CD4-positive, alpha-beta T cell treated with Interleukin-1 beta for 1 hour (primary cell): ENCODE measurements at places on chromosomes 5 and 9.

DNA sequence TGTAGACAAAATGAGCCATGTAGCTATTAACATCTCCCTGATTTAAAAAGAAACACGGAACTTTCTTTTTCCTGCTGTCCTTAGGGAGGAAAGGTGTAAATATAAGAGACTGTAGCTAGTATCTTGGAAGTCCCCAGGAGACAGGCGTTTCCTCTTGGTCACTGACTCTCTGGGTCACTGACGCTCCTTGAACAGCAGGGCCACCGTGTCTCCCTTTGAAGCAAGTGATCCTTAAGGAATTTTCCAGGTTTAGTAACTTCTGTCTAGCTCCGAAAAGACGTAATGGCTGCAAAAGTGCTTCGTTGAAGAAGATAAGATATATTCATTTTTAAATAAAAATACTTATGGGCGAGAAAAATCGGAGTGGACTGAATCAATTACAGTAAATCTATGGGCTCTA lies 745 bp upstream of the CLTA start:
- DNase-seq = no peak

GRCh38 chr9:5633243-5633642 lies 4.3 kb downstream of the RIC1 start:
- DNase-seq = no peak

DNA sequence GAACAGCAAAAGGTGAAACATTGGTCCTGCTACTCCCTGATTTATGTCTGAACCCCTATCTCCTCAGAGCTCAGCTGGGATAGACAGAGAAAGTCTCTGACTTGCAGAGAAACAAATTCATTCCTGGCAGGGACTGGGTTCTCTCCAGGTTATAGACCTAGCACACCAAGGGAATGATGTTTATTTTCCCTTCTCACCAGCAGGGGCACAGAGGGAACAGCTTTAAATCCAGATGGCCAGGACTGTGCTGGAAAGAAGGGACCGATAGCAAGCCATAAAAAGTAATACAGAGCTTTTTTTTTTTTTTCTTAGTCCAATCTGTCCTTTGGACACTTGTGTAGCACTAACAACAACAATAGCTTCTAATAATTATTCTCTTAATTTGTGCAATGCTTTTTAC lies 141.1 kb upstream of the C9orf72 start:
- no peak for DNase-seq

DNA sequence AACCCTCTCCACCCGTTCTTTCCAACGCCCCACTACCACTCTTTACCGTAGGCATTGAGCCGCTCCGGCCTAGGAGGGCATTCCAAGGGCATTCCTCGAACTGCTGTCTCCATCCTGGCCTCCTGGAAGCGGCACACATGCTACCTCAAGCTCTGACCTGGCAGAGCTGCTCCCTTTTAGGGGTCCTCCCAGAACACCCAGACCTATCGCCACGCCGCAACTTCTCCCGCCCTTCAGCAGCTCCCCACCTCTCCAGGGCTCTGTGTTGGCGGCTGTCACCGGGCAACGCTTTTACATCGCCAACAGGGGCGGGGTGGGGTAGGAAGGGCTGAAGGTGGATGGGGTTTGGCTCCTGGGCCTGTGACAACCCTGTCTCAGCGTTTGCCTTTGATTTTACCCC lies 4.6 kb upstream of the MYORG start:
- peak; percentile 15 for DNase-seq

DNA sequence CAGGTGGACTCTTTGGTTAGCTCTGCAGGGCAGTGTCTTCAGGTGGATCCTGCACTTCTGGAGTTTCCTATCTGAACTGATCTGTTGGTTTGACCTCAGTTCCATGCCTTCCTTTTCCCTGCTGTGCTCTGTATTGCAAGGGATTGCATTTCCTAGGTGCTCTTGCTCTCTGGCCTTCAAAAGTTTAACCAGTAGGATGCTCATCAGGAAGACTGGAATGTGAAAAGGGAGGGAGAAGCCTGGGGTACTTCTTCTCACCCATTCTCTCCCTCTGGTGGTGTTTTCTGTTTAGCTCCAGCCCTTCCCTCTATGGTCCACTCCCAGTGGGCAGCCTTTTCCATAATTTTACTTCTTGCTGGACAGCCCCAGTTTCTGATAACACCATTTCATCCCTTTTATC lies 78.5 kb downstream of the ZNF618 start:
- no peak for DNase-seq

- no peak for DNase-seq
These were observed 34.1 kb upstream of the PLPP1 start for GRCh38 chr5:55568654-55569512.

DNA sequence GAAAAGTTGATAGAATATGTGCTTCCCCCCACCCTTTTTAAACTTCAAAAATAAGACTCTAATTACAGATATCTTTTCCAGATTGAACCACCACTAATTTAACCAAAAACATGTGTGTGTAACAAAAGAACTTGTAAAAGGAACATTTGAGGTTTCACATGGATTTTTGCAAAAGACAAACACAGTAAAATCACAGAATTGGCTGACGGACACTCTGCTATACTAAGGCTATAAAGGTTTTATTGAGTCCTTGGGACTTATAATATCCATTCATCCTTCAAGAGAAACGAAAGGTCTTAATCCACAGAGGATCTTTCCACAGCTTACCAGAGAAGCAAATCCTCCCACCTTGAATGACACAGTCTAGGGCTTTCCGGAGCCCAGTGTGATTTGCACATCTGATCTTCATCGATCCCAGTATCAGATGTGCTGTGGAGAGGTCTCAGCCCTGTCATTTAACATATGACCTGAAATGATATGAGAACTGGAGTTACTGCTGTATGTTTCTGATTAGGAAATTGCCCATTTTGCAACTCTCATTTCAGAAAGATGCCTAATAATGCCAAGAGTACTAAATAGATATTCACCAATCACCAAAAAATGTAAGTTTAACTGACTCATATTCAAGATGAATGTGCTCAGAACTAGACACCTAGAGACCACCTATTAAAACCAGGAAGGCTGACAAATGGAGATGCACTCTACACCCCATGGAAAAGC lies 256.5 kb upstream of the FBXL7 start:
- DNase-seq = no peak

- no peak for DNase-seq
These were observed 1322.8 kb upstream of the DMAC1 start for GRCh38 chr9:9122230-9122875.

GRCh38 chr9:126367616-126368015 lies 41.0 kb downstream of the MVB12B start:
- no peak for DNase-seq

- no peak for DNase-seq
These were observed 456.8 kb downstream of the EBF1 start for GRCh38 chr5:158642879-158643278.

- peak; percentile 49 for DNase-seq
These were observed 1.3 kb upstream of the NIPBL start for GRCh38 chr5:36875051-36875789.

DNA sequence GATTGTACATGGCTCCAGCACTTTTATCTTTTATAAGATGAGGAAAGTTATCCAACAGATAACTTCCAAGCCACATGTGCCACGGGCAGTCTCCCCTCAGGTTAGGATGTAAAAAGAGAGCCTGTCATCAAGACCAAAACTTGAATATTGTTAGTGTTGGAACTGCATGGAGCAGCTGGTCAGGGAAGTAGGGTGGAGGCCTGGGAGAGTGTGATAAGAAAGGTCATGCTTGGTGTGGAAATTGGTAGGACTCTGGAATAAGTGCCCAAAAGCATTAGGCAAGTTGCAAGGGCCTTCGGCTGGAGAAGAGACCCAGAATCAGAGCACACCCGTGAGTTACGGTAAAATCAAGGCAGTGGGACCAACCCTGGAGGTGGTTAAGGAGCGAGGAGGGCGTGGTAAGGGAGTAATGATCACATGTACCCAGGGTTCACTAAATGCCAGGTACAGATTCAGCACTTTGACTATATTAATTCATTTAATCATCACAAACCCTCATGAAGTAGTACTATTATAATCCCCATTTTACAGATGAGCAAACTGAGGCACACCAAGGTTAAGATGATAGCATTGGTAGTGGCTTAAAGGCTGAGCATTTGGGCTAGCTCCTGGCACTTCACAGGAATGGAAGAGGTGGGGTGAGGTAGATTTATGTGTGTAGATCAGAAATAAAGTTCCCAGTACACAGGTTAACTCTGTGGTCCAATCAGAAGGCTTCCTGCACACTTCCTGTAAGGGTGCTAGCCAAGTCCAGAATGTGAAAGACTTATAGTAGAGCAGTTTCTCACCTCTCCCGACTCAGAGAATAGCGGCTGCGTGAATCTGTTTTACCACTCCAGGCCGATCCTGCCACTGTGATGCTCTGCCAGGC lies 96.5 kb upstream of the ZNF608 start:
- no peak for DNase-seq
